CD4-positive, alpha-beta T cell treated with Interferon gamma for 1 hour (primary cell): ENCODE measurements at places on chromosomes 2 and 18.

- DNase-seq: no peak
These were observed 49.4 kb downstream of the RND3 start for GRCh38 chr2:150438041-150438440.

DNA sequence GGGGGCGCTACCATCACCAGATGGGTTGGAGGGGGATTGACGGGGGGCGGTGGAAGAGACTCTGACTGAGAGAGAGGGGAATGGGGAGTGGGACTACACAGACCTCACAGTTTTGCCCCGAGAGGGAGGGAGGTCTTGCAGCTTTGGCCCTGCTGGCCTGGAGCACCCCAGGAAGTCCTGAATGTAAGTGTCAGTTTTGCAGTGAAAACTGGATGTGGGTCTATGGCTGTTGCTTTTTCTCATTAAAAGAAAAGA lies 2.4 kb downstream of the TCF7L1 start:
- no peak for DNase-seq

- DNase-seq: no peak
These were observed 28.4 kb downstream of the FAM228A start for GRCh38 chr2:24203029-24203786.

DNA sequence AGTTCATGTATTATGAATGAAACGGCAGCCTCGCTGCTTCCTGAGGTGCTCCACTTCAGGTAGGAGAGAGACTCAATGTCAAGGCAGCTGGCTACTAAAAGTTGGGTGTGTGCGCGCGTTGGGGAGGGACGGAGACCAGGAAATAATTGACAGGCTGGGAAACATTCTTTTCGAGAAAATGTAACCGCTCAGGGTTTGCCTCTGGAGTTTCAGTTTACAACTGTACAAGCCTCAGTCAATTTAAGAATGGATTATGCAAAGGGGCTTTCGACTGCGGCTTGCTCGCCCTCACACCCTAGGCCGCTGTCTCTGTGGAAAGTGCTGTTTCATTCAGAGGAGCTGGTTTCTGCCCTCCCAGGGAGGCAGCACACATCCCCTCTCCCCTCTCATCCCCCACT lies 4.4 kb upstream of the SPRED2 start:
- no peak for DNase-seq

GRCh38 chr2:33225350-33225749 lies 251.1 kb upstream of the RASGRP3 start:
- DNase-seq: no peak

DNA sequence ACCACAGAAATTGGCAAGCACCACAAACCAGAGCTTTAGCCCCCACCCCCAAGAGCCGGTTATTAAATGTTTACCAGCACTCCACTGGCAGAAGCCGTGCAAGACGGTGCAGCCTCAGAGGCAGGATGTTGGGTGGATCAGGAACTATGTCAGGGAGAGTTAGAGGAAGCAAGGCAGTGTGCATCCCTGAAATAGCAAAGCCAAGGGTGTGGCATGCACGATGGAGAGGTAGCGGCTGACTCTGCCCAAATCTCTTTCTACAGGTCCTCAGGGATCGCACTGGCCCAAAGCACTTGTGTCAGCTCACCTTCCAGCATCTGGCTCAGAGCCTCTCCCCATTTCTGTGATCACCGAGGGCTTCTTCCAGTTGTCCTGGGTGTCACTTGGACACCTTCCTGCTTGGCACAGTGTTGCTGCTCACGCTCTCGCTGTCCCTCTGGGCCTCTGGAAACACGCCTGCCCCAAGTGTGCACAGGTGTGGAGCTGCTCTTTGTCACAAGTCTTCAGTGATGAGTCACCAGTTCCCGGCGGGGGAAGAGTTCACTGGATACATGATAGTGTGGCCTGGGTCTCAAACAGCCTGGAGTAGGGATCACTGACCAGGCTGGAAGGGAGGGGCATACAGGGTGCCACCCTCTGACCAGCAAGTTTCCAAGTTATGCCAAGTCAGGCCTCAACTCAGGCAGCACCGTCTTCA lies 17.3 kb upstream of the B3GNT7 start:
- no peak for DNase-seq
